Stimulated activated CD8-positive, alpha-beta memory T cell treated with anti-CD3 and anti-CD28 coated beads, Interleukin-12 subunit alpha, Interleukin-12 subunit beta, amount 100 ng/mL, for 4 hours (primary cell): ENCODE measurements at places on chromosomes 3 and 15.

DNA sequence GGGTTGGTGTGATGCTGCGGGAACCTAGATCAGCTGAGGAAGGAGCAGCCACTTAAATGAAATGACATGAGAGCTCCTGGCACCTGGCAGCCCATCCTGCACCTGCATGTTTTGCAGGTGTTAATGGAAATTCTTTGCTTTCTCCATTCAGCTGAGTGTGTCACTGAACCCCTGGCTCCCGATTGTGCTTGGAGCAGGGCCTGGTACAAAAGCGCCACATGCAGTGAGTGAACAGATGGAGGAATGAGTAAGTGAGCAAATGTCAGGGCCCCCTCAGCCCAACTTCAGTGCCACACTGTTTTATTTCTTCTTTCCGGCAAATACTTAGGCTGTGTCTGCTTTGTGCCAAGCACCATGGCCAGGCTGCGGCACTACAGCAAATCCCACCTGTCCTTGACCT lies 132.2 kb downstream of the ASB7 start:
- no peak for DNase-seq

GRCh38 chr3:2850701-2851100 lies 259.5 kb downstream of the IL5RA start:
- DNase-seq = no peak

GRCh38 chr3:123993818-123994217 lies 1.9 kb upstream of the ROPN1 start:
- no peak for DNase-seq

- DNase-seq = no peak
These were observed 75.6 kb upstream of the CHRNB4 start for GRCh38 chr15:78716651-78717050.

DNA sequence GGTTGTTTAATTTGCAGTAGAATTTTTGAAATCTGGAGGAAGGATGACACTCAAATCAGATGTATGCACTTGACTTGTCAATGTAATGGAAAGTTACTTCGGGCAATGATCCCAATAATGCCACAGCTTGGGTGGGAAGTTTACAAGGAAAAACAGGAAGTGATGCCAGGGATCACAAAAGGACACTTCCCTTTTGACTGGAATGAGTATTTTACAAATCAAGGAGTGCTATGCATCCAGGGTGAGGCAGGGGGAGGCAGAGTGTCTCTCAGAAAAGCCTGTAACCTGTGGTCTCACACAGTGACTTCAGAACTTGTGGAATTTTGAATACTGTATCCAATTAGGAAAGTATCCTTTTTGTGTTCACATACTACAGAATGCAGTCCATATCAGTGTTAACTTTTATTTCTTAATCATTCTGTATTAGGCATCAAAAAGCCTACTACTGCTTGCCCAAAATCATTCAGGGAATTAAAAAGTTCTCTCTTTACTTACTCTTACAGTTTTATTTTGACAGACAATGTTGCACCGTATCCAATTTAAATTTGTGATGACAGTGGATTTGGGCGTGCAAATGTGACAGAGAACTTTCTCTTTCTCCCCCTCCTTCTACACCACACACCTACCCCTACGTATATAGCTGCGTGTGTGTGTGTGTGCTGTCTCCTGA lies 445.1 kb downstream of the MECOM start:
- DNase-seq = no peak

DNA sequence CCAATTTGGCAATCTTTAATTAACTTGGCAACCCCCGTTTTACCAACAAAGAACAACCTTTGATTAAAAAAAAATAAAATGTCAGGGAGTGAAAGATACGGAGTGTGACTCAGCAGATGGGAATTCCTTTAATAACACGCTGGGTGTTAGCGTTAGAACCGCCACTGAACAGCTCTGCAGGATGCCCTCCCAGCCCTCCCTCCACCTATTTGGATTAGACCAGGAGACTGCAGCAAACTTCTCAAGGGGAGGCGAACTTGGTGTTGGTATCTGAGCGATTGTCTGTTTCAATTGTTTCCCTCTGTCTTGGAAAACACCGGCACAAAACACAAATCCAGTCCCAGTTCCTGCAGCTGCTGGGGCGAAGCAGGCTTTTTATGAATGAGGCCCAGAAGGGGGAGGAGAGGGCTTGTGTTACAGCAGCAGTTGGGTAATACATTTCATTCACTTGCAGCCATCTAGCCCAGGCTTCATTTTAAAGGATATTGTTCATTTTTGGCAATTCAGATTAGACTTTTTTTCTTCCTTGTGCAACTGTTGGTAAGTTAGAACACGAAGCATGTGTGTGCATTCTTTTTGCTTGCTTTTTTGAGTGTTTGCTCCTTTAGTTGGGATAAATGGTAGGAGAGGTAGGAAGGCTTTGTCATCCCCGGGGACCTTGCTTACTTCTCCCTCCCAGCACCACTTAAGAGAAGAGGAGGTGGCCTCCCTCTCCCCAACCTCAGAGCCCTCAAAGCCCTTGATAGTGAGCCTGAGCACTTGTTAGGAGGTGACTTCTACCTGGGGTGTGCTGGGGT lies 152.3 kb downstream of the IGF1R start:
- no peak for DNase-seq

- no peak for DNase-seq
These were observed 35.4 kb downstream of the BCL2L10 start for GRCh38 chr15:52076889-52077781.
